Mucosa of gallbladder (tissue), 1 donor: ENCODE measurements at places on chromosomes 4 and X. TPM values are rescaled to one million over a fixed set of nuclear protein-coding genes. Genes with fewer than 3 reads are reported as not detected.

DNA sequence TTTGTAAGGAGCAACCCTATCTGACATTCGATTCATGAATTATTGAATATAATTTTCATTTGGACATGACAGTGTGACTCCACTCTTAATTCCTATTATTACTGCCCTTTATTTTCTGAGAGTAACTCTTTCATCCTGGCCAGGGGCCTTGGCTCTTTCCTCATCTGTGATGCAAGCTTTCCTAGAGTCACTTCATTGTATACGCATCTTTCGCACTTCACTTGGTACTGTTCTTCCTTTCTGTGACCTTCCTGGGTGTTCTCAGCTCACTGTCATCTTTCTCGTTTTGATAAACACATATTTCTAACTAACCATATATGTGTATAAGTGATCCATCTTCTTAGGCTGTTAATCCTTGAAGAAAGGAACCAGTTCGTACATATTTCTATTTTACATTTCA lies 160.3 kb downstream of the PDGFC start:
- no peak for DNase-seq

The NAT8L gene
- 0.40 TPM for total RNA-seq

GRCh38 chr4:47484168-47484567 lies 907 bp upstream of the ATP10D start:
- DNase-seq: no peak

- DNase-seq: no peak
Observed at GRCh38 chr4:76758290-76758882, 139.6 kb downstream of the SOWAHB start.

- peak; percentile 33 for DNase-seq
Observed at GRCh38 chr4:179307297-179308136, 1865.3 kb upstream of the AGA start.

DNA sequence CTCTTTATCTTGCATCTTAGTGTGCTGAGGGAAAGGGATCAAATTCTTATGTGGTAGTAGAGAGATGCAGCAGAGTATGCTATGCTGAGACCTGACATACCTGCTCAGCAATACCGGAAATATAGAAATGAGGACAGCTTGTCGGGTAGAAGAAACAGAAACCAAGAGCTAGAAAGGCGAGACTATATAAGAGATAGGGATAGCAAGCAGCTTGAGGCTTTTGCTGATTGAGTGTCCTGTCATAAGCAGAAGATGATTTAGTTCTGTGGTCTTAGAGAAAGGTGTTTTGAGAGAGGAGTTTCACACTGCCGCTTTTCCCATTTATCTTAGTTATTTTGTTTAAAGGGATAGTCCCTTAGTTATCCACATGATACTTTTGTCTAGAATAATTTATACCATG lies 31.7 kb downstream of the USP9X start:
- DNase-seq: no peak

The FGF13 gene
- total RNA-seq: 9.4 TPM
